Thoracic aorta (tissue), 2 donors: ENCODE measurements at places on chromosomes 5 and 9. TPM values are rescaled to one million over a fixed set of nuclear protein-coding genes. Genes with fewer than 3 reads are reported as not detected.

The IL9 gene
- not detected for total RNA-seq

The SLC25A2 gene
- 3.5 TPM for total RNA-seq

The TRIM36 gene
- total RNA-seq = 4.6 TPM

The TERT gene
- total RNA-seq = not detected

GRCh38 chr5:15168358-15168757 lies 296.8 kb upstream of the ANKH start:
- DNase-seq = no peak

DNA sequence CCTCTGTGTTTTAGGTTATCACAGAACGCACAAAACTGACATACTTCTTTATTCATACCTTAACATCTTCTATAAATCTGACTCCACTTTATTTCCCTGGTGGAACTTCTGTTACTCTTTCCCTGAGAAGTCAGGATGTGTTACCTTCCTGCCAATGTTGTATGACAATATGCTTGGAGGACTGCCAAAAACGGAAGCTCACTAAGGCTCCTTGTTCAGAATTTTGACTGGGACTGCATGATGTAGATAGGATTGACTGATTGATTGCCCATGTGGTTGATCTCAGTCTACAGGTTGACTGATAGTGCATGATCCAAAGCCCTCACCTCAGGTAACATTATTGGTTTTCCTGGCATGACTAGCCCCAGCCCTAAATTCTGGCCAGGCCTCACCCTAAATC lies 319.4 kb downstream of the TLR4 start:
- DNase-seq = no peak

DNA sequence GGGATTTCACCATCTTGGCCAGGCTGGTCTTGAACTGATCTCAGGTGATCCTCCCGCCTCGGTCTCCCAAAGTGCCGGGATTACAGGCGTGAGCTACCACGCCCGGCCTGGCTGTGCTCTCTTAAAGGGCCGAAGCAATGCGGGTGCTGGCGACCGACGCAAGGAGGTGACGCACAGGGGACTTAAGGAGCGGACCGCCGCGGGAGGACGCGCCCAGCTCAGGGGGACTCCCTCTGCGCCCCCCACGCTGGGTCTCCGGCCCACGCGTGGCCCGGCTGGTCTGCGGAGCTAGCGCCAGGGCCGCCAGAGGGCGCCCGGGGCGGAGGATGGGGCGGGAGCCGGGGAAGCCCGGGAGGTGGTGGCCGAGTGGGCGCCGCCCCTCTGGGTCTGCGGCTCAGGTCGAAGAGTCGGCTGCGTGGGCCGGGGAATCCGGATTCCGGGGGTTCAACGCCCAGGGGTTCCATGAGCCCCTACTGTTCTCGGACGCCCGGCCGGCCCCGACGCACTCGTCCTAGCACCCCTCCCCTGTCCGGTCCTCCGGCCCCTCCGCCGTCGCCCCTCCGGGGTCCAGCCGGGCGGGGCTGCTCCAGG lies 502 bp upstream of the CERCAM start:
- DNase-seq = no peak

DNA sequence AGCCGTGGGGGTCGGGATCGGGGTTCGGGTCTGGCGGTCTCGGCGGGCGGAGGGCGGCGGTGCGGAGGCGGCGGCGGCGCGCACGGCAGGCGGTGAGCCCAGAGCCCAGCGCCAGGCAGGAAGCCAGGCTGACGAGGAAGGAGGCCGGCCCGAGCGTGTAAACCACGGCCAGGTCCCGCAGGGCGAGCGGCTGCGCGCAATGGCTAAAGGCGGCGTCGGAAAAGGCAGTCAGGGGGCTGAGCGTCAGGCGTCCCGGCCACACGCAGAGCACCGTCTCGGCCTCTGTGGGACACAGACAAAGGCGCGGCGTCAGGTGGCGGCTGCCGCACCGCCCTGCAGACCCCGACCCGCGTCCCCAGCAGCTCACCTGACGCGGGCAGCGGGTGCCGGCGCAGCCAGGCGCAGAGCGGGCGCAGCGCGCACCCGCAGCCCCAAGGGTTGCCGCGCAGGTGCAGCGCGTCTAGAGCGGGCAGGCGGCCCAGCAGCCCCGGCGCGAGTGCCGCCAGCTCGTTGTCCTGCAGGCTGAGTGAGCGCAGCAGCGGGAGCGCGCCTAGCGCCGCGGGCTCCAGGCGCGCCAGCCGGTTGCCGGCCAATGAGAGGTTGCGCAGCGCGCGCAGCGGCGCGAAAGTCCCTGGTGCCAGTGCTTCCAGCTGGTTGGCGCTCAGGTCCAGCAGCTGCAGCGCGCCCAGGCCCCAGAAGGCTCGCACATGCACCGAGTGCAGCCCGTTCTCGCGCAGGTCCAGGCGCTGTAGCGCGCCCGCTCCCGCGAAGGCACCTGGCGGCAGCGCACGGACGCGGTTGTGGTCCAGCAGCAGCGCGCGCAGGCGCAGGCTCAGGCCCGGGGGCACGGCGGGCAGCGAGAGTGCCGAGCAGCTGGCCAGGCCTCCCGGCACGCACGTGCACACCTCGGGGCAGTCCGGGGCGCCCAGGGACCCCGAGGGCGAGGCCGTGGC lies 671 bp downstream of the LRRC26 start:
- DNase-seq = no peak

DNA sequence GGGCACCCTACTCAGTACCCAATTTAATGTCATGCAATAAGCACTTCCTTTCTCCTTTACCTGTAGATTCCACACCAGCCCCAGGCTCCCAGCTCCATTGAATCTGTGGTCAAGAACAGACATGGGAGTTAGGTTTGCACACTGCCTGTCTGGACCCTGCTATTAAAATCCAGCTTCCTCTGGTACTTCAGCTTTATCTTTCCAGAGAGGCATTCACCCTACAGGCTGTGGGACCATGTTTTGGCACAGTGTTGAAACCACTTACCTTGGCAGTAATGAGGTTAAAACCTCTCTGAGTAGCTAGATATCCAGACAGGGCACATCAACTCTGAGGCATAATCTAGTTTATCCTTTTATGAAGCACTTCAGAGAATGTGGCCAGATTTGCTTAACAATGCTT lies 191.5 kb upstream of the PCSK5 start:
- DNase-seq = no peak

GRCh38 chr5:141199359-141200235 lies at the start of gene PCDHB11:
Gene PCDHB11 (plus strand): TSS chr5:141199627. CDS start chr5:141199775, 148 bp downstream.
- DNase-seq = no peak

DNA sequence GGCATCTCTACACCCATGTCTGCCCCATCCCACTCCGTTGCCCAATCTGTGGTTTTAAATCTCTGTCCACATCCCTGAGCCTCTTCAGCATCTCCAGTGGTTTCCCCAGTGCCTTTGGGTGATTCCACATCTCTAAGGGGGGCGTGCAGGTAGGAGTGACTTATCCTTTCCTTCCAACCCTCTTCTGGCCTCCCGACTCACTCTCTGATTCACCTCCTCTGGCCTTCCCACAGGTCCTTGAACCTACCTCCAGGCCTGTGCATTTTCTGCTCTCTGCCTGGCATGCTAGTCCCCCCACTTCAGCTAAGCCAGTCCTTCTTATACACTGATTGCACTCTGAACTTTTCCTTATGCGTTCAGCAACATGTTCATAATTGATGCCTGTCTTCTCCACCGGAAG lies 99.0 kb downstream of the RALGPS1 start:
- no peak for DNase-seq

DNA sequence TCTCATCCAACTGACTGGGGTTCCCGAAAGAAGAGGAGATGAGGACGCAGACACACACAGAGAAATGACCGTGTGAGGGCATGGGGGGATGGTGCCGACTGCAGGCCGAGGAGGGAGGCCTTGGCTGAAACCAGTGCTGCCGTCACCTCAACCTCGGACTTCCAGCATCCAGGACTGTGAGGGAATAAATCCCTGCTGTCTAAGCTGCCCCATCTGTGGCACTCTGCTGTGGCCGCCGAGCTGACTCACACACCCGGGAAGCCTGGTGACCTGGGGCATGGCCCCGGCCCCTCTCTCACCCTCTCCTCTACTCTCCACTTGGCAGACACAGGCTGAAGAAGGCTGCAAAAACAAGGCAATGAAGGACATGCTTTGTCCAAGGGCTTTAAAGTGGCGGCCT lies 4.4 kb upstream of the COL5A1 start:
- no peak for DNase-seq

DNA sequence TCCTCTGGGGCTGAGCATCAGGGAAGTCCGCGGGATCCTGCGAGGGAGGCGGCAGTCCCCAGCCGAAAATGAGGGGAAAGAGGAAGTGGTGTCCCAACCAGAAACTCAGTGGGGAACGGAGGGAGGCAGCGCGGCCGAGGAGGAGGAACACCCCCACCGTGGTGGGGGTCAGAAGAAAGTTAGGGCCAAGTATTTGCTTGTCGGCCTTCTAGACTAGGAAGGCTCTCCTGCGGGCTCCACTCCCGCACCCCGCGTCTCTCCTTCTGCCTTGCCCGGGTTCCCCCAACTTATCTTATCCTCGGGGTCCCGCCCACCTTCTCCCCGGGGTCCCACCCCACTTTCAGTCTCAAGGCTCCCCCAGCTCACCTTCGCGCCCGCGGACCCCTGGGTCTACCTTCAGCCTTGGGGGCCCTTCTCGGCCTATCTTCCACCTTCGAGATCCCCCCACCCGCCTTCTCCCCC lies 557 bp upstream of the PHF2 start:
- DNase-seq = no peak

- DNase-seq = no peak
Measured at GRCh38 chr9:77744841-77745430, 96.8 kb upstream of the GNA14 start.

GRCh38 chr9:80873861-80874260 lies 815.5 kb downstream of the TLE1 start:
- DNase-seq = no peak

GRCh38 chr5:69004127-69004526 lies 89.7 kb upstream of the SLC30A5 start:
- DNase-seq = no peak
